ENCODE measurements at places on chromosomes 7 and 10.

GRCh38 chr7:90596671-90597562 lies 796 bp downstream of the CDK14 start:
- DNase-seq = no peak

GRCh38 chr10:132638130-132638515 lies 100.5 kb downstream of the INPP5A start:
- DNase-seq = peak; percentile 54

DNA sequence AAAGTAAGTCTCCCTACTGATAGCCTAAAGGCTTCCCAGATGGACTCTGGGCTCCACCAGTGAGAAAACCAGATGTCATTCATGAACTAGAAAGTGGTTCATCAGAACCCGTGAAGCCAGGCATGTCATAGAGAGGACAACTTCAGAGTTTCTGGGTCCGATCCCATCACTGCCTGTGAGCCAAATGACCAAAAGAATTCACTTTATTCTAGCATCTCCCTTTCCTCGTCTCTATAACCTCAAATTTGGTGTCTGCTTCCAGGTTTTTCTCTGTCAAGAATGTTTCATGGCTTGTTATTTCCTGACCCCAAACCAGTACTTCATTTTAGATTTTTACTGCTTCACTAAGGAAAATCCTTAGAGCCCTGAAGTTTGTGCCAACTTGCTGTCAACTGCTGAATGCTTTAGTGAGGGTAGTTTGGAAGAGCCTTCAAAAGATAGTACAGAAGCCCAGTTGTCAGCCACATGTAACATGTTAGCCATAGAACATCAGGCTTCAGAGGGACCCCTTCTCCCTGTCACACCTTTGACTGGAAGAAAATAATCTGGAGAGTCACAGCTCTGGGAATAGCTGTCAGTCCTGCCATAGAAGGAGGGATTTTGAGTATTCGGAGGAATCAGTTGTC lies 34.0 kb downstream of the ITGB8 start:
- DNase-seq = no peak

DNA sequence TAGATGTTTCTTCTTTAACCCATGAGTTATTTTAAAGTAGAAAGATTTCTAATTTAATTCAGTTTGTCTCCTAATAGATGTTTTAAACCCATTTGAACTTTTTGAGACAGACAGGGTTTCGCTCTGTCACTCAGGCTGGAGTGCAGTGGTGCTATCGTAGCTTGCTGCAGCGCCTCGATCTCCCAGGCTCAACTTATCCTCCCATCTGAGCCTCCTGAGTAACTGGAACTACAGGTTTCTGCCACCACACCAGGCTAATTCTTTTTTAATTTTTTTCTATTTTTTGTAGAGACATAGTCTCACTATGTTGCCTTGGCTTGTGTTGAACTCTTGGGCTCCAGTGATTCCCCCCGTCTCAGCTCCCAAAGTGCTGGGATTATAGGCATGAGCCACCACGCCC lies 53.0 kb upstream of the RAB18 start:
- DNase-seq = no peak

DNA sequence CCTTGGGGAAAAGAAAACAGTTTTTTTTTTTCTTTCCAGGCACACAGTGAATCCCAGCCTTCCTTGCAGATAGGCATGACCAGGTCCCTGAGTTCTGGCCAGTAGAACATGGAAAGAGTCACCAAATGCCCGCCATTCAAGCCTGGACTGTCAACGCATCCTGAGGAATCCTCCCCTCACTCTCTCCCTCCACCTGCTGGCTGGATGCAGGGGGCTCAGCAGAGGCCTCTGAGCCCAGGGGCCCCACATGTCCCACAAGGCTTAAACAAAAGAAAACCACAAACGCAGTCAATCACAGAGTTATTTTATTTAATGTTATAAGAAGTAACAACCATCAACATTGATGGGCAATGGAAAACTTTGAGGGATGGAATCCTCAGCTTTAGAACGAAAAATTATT lies 93.1 kb downstream of the JCAD start:
- DNase-seq = no peak

DNA sequence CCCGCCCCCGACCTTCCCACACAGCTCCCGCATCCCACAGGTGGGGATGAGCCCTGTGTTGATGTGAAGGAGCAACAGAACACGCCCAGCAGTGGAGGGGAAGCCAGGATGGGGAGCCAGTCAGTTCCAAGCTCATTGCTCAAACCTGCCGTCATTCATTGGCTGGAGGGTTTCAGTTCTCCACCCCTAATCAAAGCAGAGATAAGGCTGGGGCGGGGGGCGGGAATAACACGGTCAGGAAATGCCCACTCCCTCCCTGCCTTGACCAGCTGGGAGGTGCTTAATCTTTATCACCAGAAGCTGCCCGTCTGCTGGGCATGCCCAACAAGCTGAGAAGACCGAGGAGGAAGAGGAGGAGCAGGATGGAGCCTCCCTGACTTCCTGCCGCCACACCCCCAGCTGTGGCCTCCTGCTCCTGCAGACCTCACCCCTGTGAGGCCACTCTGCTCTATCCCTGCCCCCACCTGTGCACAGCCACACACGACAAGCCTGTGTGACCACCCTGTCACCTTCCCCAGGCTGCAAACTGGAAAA lies 265.1 kb downstream of the ZEB1 start:
- no peak for DNase-seq

GRCh38 chr7:99221866-99222265 lies 14.0 kb upstream of the KPNA7 start:
- DNase-seq = no peak

- no peak for DNase-seq
Observed at GRCh38 chr7:944744-945143, 9.7 kb downstream of the ADAP1 start.

GRCh38 chr10:4567637-4568036 lies 258.4 kb upstream of the AKR1E2 start:
- no peak for DNase-seq

DNA sequence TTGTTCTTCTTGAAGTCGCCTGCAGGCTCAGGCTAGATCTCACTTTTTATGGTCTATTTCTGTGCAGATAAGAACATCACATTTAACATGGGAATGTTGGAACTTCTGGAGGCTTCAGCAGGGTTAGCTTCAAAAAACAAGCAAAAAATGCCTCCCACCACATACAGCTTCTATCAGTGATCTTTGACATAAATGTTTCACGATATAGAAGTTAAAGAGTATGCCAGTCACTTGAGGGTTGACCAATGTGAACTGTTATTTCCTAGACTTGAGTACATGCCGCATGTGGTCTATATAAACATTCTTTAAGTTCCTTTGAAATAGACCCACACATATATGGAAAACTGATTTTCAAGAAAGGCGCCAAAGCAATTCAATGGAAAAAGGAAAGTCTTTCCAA lies 219.2 kb upstream of the KLF14 start:
- no peak for DNase-seq

DNA sequence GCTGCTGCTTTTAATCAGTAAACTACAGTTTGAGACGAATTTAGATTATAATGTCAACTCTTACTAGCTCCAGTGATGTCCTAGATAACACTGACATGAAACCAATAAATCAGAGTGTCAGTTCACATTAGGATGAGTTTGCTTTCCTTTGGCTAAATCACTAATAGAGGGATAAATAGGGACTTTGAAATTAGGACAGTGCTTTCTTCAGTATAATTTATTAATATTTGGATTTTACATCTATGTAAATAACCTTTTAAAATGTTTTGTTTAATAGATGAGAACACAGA lies 55.6 kb downstream of the C1GALT1 start:
- no peak for DNase-seq

All from ascending aorta (tissue), 2 donors.